ENCODE measurements at places on chromosomes 5 and 9. TPM values are rescaled to one million over a fixed set of nuclear protein-coding genes. Genes with fewer than 3 reads are reported as not detected.

The ABO gene
- not detected for total RNA-seq

The PRXL2C gene
- 13.1 TPM for total RNA-seq

The SPATA31A3 gene
- total RNA-seq: not detected

The PLEKHG4B gene
- total RNA-seq: not detected

The EDIL3 gene
- 324 TPM for total RNA-seq

The LCN10 gene
- 0.33 TPM for total RNA-seq

The APBA1 gene
- total RNA-seq: 14.5 TPM

The INSL4 gene
- total RNA-seq: not detected

The GFPT2 gene
- total RNA-seq: 12.2 TPM

The IL5 gene
- not detected for total RNA-seq

The ARL14EPL gene
- not detected for total RNA-seq

The MSX2 gene
- 3.8 TPM for total RNA-seq

The THBS4 gene
- 2.1 TPM for total RNA-seq

The CD74 gene
- total RNA-seq: 1.3 TPM

The GCNT4 gene
- total RNA-seq: 5.0 TPM

The HDHD3 gene
- total RNA-seq: 9.3 TPM

The SLIT3 gene
- total RNA-seq: 69.2 TPM

The SPINK13 gene
- not detected for total RNA-seq

The LCP2 gene
- not detected for total RNA-seq

Measured in smooth muscle cell of the pulmonary artery (primary cell).